HS-5 (cell line): ENCODE measurements at places on chromosomes 7 and 10.

- no peak for DNase-seq
Measured at GRCh38 chr7:16961641-16962040, 79.9 kb upstream of the AGR3 start.

GRCh38 chr7:23284871-23285270, 14.3 kb upstream of the MALSU1 start:
- DNase-seq, result no peak

DNA sequence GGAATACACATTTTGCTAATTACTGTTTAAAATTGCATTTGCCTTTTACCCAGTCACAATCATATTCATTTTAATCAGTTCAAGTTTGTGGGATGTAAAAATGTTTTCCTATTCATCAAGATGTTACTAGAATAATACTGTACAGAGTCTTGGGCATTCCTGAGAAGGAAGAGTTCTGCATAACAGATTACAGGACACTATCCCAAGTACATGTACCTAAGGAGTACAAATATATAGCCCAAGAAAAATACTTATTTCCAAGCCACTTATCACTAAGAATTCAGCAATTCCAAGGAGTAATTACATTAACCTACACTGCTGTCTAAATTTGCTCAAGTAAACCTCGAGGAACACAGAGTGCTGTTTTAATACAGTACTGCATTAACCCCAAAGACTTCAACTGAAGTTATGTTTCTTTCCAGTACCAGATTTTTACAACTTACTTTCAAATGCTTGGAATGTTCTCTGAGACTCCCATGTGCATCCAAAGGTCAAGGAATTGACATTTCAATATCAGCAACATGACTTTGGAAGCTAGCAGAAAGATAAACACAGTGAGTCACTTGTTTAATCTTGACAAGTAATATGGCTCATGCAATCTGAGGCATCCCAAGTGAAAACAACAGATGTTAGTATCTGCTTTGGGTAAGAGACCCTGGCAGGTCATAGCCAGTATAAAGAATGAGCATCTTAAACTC, 125.4 kb upstream of the BET1 start:
- peak; percentile 82 for DNase-seq

DNA sequence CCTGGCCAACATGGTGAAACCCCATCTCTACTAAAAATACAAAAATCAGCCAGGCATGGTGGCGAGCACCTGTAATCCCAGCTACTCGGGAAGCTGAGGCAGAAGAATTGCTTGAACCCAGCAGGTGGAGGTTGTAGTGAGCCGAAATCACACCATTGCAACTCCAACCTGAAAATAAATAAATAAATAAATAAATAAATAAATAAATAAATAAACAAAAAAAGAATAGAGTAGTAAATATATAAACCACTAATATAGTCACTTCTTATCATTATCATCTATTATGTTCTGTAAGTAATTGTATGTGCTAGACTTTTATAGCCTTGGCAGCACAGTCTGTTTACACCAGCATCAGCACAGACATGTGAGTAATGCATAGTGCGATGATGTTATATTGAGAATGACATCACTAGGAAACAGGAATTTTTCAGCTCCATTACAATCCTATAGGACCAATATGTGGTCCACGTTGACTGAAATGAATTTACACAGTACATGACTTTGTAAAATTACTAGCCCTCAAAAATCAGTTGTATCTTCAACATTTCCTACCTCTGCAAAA, 385.4 kb upstream of the ANKRD30A start:
- DNase-seq, result no peak

GRCh38 chr7:11716185-11716584, 115.8 kb downstream of the THSD7A start:
- DNase-seq, result peak; percentile 84

DNA sequence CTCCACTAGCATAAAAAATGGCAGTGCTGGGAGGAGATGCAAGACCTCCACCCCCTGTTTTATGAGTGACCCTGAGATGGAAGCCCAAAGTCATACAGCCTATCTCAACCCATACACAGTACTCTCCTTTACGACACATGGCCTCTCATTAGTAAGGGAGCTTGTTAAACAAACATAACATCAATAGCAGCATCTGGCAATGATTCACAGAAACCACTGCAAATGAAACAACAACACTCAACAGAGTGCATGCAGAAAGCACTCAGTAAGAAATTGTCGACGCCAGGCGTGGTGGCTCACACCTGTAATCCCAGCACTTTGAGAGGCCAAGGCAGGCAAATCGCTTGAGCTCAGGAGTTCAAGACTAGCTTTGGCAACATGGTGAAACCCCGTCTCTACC, 27.5 kb upstream of the FIGNL1 start:
- DNase-seq, result no peak

- DNase-seq, result no peak
Measured at GRCh38 chr7:137020351-137020750, 151.9 kb downstream of the CHRM2 start.

DNA sequence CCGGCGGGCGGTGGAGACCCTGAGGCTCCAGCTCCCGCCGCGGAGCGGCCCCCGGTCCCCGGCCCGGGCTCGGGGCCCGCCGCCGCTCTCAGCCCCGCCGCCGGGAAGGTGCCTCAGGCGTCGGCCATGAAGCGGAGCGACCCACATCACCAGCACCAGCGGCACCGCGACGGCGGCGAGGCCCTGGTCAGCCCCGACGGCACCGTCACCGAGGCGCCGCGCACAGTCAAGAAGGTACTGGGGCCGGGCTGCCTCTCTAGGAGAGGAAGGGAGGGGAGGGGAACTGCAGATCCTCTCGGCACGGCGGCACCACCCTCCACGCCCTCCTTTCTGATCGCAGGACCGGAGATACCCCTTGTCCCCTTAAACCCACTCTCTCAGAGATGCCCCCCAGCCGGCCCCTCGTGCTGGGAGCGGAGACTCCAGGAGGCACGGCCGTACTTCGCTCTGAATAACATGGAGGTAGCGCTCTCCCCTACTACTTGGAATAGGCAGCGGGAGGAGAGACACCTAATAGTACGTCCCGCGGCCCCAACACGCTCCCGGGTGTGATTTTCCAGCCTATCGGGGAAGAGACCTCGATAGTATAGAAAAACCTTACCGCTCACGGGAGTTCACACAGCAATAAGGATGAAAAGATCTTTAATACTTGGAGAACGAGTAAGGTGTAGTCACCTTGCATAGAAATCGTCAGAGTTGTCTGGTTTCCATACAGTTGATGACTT, 538 bp downstream of the AHCYL2 start:
- no peak for DNase-seq

DNA sequence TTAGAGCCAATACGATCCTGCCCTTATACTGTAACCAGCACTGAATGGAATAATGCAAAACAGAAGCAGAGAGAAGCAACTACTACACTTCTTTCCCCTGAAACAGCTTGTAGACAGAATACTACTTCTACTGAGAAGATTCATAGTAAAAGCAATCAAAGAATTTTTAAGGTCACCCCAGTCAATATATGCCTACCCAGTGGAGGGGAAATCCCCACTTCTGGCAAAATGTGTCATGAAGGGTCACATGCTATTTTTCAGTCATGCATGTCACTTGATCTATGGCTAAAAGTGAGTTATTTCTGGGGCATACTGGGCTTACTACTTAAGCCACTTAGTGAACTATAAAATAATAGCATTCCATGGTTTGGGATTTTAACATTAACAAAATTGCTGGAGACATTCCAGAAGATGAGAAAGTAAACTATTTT, 25.6 kb downstream of the IRF5 start:
- DNase-seq, result no peak

DNA sequence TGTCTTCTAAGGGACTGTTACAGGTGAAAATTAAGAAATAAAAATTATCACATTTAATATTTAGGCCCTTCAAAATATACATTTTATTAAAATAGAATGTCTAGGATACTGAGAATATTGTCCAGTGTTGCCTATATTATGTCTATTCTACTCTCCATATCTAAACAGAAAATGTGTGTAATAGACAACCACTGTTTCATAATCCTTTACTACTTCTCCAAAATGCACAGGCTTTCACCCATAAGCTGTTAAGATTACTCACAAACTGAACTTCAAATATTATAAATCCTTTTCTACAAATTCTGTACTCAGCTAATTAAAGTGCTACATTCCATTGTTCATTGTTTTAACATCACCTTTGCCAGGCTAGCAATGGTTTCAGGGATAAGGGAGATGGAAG, 56.7 kb upstream of the TFEC start:
- no peak for DNase-seq

DNA sequence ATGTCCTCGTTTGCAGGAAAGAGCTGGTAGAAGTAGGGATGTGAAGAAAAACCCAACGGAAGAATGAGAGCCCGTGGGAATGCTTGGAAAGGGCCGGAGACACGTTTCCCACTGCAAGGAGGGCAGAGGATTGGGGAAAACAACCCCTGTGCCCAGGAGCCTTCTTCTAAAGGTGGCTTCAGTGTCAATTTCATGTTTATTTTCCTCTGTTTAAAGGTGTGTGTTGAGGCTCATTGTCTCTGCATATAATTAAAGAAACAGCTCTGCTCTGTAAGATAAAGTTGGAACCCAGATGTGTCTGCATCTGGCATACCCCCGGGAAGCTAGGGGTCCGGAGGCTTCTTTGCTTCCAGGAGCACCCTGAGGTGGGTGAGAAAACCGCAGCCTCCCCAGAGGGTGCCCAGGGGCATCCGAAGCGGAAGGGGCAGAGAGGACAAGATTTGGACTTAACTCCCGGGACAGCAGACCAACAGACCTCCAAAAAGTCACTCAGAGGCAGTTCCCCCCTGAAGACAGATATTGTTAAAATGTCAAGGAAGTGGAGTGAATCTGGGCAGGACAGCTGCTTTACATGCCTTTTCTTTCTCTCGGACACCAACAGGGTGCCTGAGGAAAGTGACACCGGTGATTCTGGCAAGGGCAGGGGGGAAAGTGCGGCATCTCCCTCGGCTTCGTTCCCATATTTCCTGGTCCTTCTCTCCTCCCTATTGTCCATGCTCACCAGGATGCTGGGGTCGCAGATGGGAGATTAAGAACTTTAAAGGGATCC, 8.6 kb upstream of the GATA3 start:
- DNase-seq, result no peak

- peak; percentile 38 for DNase-seq
Measured at GRCh38 chr7:43905209-43905946, 1.0 kb downstream of the URGCP start.

- DNase-seq, result no peak
Measured at GRCh38 chr10:101216207-101217043, 12.8 kb downstream of the LBX1 start.

GRCh38 chr10:2858452-2858851, 208.9 kb upstream of the PFKP start:
- DNase-seq, result no peak

DNA sequence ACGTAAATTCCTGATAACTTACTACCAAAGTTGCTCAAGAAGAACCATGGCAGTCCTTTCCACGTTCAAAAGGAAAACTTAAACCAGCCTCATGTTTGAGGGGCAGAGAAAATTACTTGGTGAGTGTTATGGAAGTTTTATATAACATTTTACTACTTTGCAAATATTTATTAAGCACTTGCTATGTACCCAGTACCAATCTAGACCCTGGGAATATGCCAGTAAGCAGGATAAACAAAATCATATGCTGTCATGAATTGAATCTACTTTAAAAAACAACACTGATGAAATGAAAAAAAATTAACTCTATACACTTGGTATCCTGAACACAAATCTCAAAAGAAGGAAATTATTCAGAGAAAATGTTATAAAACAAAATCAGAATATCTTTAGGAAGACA, 46.1 kb downstream of the NCAPG2 start:
- DNase-seq, result no peak

DNA sequence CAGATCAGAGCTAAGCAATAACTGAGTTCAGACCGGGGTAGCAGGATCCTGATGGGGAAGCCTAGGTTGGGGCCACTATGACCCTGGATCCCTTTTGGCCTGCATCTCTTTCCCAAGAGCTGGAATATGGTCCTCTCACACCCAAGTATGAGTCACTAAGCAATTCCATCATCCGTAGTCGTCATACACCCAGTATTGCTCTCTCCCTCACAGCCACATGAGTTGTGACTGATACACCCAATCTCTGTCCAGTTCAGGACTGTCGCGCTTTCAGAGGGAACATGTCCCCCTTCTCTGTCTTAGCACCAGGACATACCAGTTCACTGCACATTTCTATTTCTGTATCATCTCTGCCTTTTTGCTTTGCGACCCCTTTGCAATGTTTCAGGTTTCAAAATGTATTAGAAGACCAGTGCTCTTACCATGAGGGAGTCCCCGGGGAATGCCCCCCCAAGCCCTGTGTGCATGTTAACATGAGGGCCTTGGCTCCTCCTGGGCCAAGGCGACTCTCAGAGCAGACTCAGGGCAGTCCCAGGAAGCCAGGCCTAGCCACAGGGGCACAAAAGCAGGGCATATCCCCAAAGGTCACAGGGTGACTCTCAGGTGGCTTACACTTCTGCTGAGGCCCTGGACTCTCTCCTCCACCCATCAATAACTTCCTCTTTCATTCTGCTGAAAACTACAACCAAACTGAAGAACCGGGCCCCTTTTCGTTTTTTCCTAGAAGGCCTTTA, 75.3 kb upstream of the SAMD8 start:
- DNase-seq, result no peak

DNA sequence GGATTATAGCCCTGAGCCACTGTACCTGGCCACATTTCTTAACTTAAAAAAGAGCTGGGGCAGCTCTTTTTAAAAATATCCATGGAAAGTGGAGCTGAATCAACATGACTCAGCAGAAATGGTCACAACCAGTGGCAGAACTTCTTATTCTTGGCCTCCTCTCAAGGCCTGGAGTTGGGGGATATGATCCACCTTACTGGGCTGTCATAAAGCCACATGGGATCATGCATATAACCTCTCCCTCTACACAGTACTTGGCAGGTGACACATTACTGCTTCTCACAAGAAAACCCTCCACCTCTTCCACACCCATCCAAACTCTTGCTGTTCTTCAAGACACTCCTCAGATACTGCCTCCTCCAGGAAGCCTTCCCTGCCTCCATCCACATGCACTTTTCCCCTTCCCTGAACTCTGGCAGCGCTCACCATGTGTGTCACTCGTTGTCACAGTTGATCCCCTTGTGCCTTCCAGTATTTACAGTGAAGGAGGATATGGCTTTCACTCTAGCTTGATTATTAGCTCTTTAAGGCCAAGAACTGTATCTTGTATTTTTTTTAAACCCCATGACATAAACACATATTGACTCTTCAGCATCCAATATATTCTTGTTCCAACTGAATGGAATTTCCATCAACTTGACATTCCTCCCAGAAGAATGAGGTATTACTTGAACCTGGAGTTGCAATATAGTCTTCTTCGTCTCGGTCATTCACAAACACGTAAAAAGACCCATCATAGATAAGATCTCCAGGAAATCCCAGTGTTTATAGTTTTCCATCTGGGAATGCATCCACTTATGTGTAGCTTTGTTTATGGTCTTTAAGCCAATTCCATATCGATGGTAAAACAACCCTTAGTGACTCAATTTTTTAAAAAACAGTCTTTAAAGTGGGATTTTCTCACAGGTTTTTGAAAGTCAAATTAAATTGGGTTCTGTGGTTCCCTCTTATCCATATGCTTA, 85.5 kb downstream of the TBXAS1 start:
- no peak for DNase-seq

- no peak for DNase-seq
Measured at GRCh38 chr10:73884017-73884416, 9.7 kb upstream of the CAMK2G start.
